Activated naive CD8-positive, alpha-beta T cell treated with anti-CD3 and anti-CD28 coated beads, Interleukin-2, amount 50 U/mL, for 24 hours (primary cell): ENCODE measurements at places on chromosomes 12 and 14.

DNA sequence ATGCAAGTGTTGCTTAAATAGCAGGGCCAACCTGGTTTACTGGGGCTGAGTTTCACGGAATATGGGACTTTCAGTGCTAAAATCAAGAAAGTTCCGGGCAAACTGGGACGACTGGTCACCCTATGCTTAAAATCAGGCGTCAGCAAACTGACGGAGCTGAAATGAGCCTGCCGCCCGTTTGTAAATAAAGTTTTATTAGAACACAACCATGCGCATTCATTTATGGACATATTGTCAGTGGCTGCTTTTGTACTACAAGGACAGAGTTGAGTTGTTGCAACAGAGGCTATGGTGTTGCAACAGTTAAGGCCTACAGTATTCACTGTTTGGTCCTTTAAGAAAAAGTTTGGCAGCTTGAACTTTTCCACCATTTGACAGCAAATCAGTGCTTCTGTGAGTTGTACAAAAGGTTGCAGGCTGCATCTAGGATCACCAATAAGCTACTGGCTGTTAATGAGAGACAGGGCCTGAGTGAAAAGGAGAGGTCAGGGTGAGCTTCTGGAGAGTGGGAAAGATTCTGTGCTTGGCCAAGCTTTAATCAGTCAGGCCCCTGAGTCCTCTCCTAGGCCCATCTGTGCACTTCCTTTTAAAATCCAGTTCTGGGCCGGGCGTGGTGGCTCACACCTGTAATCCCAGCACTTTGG, 13.3 kb downstream of the SELPLG start:
- no peak for DNase-seq

DNA sequence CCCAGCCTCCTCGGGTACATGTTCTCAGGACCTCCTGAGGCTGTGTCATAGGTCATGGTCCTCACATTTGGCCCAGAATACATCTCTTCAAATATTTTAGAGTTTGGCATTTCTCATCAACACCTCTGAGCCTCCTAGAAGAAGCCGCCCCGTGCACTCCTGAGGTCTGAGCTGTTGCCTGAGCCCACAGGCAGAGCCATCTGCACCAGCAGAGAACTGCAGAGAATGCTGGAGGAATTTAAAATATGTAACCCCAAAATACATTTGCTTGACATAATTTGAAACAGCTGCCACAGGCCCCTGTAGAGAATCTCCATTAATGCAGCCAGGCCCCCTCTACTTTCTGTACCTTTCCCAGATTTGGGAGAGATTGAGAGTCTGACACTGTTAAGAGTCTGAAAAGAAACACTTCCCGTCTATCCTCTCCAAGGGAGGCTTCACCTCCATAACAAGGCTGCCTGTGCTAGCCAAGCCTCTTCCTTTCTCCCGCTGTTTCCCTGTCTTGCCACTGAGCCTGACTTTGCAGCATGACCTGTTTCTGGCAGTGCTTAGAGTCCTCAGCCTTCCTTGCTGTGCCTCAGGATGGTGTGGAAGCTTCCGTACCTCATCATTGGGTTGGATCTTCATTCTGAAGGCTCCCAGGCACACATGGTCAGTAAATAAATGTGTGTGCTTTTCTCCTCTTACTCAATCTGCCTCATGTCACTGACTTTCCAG, 95.4 kb upstream of the SFSWAP start:
- no peak for DNase-seq

GRCh38 chr14:100537446-100538350, 49.5 kb downstream of the BEGAIN start:
- no peak for DNase-seq

- DNase-seq = no peak
Observed at GRCh38 chr14:91140672-91141071, 26.8 kb downstream of the DGLUCY start.

GRCh38 chr14:59055439-59056045, 132.9 kb upstream of the DAAM1 start:
- peak; percentile 4 for DNase-seq

- DNase-seq = no peak
Observed at GRCh38 chr12:77549383-77550128, 281.1 kb upstream of the NAV3 start.

DNA sequence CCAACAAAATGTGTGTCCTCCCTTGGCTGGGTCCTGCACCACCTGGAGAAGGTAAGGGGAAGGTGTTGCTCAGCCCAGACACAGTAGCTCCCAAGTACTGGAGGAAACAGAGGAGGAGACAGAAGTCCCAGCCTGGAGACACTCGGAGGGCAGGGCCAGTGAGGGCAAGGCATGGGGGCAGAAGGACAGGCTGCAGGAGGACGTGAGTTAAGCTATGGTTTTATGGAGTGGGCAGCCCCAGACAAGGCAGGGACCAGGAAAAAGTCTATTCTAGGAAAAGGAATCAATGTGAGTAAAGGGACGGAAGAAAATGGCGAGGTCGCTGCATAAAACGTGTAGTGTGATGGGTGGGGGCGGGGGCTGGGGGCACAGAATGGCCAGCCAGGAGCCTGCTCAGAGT, 210.1 kb upstream of the DIO3 start:
- DNase-seq = no peak

DNA sequence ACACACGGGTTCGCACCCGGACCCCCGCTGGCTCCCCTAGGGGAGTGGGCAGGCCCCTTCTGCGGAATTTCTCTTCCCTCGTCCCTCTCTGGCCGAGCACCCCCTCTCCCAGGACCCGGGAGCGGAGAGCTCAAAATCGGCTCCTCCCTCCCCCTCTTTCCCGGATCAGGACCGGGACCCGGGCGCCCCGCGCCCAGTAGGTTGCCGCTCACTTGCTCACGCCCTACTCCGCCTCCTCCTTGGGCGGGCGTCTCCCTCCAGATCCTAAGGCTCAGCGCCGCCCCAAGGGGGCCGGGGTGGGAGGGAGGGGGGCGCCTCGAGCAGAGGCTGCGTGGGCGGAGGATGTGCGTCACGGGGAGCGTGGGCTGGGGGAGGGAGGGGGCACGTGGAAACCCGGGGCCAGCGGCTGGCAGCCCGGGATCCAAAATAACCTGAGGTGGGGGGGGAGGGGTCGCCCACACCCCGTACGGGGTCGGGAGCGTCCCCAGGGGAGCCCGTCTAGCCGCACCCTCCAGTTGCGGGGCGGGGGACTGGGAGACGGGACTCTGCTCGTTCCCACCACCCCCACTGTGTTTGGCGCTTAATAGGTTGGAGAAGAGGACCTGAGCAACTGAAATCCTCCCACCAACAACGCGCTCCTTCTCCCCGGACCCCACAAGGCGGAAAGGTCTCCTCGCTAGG, 1.8 kb upstream of the NAB2 start:
- peak; percentile 96 for DNase-seq

DNA sequence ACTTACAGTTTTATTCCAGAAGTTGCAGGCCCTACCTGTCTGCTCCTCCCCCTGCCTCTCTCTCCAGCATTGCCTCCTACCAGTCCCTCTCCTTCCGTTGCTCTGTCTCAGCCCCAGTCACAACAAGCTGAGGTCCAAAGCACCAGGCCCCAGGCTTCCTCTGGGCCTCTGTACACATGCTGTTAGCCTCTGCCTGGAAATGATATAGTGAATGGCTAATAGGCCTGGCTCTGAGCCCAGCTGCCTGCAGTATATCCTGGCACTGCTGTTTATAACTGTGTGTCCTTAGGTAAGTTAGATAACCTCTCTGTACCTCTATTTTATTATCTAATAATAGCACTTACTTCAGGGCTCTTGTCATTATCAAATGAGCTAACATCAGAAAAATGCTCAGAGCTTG, 114.9 kb upstream of the PWP1 start:
- DNase-seq = no peak

DNA sequence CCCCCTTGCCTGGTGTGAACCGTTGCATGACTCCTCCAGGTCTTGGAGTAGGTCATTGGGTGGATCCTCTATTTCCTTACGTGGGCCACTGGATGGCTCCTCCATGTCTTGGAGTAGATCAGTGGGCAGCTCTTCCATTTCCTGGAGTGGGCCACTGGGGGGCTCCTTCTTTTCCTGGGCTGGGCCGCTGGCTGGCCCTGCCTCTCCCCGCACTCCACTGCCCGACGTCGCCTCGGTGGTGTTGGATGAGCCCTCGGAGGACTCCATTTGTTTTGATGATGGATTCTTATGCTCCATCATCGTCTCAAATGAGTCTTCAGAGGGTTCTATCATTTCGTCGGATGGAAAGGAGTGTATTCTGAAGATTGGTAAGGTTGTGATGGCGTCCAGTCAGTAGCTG, 19.1 kb downstream of the RTL1 start:
- DNase-seq = no peak

DNA sequence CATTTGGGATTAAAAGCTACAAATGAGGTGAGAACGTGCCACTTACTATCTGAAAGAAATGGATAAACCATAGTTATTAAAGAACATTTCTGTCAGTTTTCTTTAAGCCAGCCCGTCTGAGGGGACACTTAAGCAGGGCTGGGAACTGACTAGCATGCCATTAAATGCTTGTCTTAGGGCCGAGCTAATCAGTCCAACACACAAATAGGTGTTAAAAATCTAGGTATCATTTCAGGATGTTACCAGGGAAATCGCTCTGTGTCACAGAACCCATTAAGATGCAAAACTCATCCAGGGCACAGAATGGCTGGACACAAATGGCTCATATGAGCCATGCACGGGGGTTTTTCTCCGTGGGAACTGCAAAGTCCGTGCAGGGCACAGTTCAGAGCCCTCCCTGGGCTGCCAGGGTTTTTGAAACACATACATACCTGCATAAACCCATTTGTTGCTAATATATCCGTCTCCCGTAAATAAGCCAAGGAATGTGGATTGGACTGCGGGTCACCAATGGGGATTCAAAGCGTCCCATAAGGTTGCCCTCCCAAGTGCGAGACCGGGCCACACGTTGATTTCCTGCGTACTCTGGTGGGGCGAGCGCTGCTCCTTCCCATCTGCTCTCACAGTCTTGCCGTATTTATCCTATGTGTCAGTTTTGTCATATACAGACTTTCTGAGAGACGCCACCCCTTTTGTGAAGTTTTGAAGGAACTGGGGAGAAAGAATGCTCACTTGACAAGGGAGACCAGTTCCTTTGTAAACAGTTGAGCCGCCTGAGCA, 5.4 kb upstream of the GSC start:
- no peak for DNase-seq

DNA sequence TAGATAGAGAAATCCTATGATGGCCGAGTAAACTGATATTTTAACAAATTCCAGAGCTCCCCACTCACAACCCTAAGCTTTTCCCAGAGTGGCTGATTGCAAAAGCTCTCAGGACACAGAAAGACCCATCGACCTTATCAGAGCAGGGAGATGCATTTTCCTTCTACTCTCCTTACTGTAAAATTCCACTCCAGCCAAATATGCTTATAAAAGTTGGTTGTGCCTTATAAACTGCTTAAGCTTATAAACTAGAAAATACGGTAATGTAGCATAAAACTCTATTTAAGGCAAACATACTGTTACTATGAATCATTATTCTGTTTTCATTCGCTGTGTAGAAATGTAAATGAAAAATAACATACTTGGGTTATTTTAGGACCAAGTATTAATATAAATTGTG, 41.6 kb upstream of the TRHDE start:
- no peak for DNase-seq
